ENCODE measurements at places on chromosomes 13 and 19. TPM values are rescaled to one million over a fixed set of nuclear protein-coding genes. Genes with fewer than 3 reads are reported as not detected.

Gene ATXN8OS
- total RNA-seq, result not detected

Gene IGSF23
- total RNA-seq, result not detected

Gene DKKL1
- not detected for total RNA-seq

Gene ZNF541
- total RNA-seq, result 0.26 TPM

Gene HSH2D
- total RNA-seq, result 6.0 TPM

Gene TMEM272
- not detected for total RNA-seq

Gene RTBDN
- total RNA-seq, result not detected

Gene ELSPBP1
- not detected for total RNA-seq

Gene RNF126
- total RNA-seq, result 32.9 TPM

Gene ELAVL3
- not detected for total RNA-seq

Gene LRRC63
- total RNA-seq, result 0.29 TPM

Gene CYP4F2
- total RNA-seq, result not detected

Gene GPC5
- 8.1 TPM for total RNA-seq

Gene CACNA1A
- total RNA-seq, result 0.26 TPM

Measured in upper lobe of right lung (tissue), 1 donor.